ENCODE measurements at places on chromosomes 12 and 14.

DNA sequence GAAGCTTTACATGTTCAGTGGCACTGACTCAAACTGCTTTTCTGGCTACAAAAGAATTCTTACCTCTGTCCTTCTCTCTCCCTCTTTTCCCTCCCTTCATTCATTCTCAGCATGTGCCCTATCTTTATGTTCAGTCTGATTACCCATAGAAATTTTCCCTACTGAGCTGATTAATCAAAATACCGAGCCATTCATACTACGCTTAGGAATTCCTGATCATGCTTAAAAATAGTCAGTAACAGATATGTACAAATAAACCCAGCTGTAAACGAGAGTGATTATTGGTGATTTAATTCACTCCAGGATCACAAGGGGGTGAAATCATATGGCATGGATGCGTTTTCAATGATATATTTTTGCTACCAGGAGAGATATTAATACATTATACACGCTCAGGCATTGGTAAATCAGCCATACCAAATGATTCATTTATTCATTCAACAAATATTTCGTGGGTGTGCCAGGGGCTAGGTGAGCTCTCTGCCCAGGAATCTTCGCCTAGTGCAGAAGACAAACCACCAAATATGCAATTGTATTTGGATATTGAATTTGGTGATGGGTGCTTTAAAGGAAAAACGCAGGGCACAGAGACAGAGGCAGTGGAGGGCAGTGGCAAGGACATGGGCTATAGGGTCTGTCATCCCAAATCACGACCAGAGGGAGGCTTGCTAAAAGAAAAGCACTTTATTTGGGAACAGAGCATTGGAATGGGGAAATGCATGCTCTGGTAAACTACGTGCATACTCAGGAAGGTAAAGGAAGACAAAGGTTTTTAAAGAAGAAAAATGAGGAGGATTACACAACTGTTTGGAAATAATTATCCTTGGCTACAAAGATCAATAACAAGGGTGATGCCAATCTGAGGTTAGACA lies 13.9 kb upstream of the VRK1 start:
- no peak for DNase-seq

GRCh38 chr12:76441016-76441415 lies 92.8 kb upstream of the BBS10 start:
- DNase-seq: no peak

DNA sequence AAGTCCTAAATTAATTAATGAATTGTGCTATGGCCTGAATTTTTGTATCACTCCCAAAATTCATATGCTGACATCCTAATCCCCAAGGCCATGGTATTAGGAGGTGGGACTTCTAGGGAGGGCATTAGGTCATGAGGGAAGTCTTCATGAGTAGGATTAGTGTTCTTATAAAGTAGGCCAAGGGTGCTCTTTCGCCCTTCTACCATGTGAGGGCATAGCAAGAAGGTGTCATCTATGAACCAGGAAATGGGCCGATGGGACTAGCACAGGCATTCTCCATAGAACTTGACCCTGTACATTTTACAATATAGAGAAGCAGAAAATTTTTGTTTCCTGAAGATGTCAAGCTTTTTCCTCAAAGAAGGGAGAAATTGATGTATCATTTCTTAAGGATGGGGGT lies 12.5 kb downstream of the SYT10 start:
- DNase-seq: no peak

DNA sequence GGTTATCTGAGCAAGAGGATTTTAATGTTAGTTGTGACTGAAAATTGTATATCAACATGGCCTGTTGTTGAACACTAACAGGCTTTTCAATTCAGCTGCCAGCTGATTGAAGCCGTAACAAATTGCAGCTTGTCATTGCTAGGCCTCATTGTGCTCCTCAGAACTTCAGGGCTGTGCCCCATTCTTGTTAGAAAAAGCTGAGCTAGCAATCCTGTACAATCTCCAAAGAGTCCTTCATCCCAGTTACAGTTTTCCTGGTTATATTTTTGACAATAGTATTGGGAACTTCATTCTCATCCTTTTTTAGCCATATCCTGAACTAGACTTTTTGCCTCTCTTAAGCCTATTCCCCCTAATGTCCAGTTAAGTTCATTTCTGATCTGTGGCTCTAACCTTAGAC lies 564.1 kb upstream of the ATXN7L3B start:
- DNase-seq: no peak

DNA sequence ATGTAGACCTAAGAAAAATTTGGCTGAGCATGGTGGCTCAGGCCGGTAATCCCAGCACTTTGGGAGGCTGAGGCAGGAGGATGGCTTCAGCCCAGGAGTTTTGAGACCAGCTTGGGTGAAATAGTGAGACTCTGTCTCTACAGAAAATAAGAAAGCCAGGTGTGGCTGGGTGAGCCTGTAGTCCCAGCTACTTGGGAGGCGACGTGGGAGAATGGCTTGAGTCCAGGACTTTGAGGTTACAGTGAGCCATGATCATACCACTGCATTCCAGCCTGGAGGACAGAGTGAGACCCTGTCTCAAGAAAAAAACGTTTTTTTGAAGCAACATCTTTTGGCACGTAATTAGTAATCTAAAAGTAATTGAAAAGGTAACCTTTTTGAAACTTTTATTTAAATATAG lies 70.9 kb downstream of the FERMT2 start:
- no peak for DNase-seq

- DNase-seq: no peak
Observed at GRCh38 chr14:54614296-54614695, 47.4 kb downstream of the SAMD4A start.

DNA sequence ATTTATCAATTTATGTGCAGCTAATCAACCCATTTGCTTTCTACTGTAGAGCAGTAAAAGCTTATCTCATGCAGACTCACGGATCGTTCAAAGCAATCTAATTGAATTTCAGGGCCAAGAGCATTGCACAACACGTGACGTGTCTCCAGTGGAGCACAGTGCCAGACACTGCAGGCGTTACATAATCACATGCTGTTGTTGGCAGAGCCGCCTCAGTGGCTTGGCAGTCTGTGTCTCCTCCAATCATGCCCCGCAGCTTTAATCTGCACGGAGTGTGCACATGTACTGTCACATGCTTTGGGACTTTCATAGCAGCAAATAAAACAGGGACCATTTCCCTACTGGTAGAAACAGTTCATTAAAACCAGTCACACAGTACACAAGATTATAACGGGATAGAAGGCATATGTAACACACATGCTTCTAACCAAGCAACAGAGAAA lies 309.3 kb downstream of the ITPR2 start:
- DNase-seq: no peak

DNA sequence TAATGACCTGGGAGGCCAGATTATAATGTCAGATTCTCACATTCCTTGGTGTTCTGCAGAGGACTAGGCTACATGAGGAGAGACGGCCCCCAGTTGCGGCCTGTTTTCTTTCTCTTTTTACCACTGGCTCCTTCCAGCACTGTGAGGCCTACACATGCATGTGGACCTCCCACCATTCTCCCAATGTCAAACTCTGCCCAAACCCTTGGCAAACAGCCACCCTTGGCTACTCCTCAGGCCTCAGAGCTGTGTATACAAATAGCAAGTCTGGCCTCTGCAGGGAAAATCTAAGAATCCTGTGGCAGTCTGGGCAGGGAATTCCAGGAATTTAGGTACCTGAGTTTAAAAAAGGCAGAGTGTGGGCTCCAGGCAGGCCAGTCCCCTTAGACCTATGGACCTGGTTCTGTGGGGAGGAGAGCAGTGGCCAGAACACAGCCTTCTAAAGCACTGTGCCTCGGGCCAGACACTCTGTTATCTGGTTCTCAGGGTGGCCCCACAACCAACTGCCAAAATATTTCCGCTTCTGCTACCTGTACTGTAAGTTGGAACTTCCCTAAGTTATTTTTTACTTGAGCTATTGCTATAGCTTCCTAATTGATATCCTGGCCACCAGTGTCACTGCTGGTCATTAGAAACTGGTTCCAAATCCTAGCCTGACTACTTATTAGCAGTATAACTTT lies 19.9 kb upstream of the NEDD1 start:
- no peak for DNase-seq

GRCh38 chr12:104167519-104168458 lies 29.8 kb upstream of the NFYB start:
- DNase-seq: no peak

DNA sequence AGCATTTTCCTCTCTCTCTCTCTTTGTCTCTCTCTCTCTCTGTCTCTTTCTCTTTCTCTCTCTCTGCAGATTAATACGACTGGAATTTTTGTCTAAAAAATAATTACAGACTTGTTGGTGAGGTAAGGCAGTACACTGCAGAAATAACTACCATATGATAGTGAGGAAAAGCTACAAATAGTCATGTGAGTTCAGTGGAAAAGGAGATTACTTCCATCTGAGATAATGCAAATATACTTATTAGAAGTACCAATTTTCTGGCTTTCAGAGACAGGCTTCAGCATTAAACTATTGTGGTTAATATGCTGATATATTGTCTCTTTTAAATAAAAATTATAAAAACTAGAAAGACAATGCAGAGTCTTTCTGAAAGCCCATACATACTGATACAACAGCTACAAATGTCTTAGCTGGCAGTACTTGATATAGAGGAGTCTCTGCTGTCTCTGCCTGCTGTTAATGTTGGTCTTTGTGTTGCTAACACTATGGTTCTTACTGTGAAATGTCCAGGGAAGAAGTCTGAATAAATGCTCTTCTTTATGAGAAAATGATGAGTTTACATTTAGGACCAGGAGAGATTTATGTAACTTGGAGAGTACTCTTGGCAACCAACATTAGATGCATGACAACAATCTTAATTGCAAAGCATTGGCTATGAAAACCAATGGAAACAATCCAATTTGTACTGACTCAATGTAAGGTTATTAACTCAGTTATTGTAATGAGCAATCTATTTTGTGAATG lies 167.0 kb downstream of the LRFN5 start:
- no peak for DNase-seq

DNA sequence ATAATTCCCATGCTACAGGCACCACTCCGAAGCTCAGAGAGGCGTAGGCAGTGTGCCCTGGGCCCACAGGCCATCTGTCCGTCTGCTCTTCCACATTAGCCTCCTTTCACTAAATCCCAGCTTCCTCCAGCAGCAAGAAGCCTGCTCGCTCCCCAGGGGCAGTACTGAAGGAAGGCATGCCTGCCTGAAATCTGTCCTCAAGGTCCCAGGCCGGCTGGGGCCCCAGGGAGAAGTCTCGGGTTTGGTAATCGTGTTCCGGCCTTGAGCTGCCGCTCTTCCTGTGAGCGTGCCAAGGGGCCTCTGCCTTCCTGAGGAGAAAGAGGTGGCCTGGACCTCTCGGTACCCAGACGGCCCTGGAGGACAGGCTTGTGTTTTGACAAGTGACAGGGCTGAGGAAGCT lies 15.2 kb upstream of the DLK1 start:
- no peak for DNase-seq

- no peak for DNase-seq
Observed at GRCh38 chr12:104615048-104615561, 158.4 kb downstream of the CHST11 start.

- no peak for DNase-seq
Observed at GRCh38 chr14:64119500-64119899, 174.7 kb downstream of the ESR2 start.

DNA sequence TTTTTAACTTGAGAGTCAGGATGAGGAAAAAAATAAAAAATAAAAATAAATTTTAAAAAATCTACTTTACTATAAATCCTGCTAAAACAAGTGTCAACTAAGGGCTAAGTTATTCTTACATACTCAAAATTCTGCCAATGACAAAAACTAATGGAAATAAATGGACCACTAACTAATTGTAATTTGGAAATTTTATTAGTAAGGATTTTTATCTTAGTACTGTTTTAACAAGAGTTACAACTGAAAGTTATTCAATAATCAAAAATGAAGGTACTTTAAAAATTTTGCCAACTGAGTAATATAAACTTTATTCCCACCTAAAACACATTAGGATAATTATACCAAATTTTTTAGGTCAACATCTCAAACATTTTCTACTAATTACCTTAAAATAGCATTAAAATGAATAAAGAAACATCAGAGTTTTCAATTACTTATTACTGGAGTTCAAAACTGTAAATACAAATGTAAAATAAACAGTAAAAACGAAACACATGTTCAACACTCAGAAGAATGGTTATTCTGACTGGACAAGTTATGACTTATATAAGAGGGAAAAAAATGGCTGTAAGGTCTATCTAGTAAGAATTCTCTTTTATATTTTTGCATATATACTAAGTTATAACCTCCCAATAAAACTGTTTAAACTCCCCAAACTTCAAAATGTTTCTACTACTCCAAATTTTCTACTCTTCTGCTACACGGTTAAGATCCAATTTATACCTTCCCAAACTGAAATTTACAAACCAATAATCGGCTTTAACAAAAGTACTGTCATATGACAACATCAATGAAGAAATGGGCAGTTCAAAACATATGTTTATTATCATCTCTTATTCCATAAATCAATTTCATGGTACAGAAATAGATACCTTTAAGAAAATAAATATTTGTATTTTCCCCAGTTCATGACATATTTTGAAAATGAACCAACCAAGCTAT lies 2.7 kb downstream of the HECTD1 start:
- no peak for DNase-seq

GRCh38 chr12:90062799-90063198 lies 354.2 kb upstream of the ATP2B1 start:
- DNase-seq: no peak

- peak; percentile 48 for DNase-seq
Observed at GRCh38 chr14:69625299-69626131, 14.1 kb downstream of the SUSD6 start.

- DNase-seq: peak; percentile 8
Observed at GRCh38 chr14:77139540-77140358, 1.8 kb downstream of the ZDHHC22 start.

GRCh38 chr14:103273745-103274615 lies 60.1 kb upstream of the EIF5 start:
- no peak for DNase-seq

GRCh38 chr12:54196396-54196795 lies 7.6 kb upstream of the SMUG1 start:
- DNase-seq: no peak

DNA sequence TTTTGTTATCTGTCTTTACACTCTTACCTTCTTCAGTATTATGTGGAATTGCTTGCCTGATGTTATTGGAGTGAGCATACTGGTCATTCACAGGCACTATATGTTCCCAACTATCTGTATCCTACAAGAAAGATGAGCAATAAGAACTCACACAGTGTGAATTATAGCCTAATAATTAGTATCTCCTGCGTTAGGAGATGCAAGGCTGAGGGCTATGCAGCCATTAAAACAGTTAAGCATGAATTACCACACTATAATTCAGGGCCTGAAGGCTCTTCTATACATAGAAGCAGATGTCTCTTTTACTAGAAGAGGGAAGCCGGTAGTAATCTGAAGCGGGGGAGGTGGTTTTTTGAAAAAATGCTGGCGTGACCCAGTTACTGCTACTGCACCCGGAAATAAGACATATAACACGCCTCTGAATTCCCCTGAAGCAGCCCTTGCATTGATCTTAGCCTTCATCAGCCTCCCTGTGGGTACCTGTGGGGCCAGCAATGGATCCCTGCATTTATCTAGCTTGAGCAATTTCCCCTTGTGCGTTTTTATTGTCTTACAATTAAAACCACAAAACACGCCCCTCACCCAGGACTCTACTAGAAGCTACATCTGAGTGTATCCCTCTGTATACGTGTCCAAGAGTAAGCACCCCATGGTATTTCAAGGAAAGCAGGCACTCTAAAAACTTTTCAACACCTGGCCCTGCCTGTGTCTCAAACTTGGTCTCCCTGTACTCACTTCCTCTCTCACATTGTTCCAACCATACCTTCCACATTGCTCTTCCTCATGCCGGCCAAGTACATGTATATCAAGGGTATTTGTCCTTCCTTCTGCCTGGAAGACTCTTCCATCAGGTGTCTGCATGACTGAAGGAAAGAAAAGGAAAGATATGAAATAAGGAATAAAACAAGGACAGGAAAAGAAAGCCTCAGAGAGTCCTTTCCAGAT lies 210.9 kb upstream of the ARID2 start:
- peak; percentile 33 for DNase-seq

- no peak for DNase-seq
Observed at GRCh38 chr12:109728921-109729320, 15.3 kb downstream of the FAM222A start.

Measured in stimulated activated CD8-positive, alpha-beta memory T cell treated with anti-CD3 and anti-CD28 coated beads, Interleukin-12 subunit alpha, Interleukin-12 subunit beta, amount 100 ng/mL, for 1 hour (primary cell).